ENCODE measurements at places on chromosomes 12 and 14.

DNA sequence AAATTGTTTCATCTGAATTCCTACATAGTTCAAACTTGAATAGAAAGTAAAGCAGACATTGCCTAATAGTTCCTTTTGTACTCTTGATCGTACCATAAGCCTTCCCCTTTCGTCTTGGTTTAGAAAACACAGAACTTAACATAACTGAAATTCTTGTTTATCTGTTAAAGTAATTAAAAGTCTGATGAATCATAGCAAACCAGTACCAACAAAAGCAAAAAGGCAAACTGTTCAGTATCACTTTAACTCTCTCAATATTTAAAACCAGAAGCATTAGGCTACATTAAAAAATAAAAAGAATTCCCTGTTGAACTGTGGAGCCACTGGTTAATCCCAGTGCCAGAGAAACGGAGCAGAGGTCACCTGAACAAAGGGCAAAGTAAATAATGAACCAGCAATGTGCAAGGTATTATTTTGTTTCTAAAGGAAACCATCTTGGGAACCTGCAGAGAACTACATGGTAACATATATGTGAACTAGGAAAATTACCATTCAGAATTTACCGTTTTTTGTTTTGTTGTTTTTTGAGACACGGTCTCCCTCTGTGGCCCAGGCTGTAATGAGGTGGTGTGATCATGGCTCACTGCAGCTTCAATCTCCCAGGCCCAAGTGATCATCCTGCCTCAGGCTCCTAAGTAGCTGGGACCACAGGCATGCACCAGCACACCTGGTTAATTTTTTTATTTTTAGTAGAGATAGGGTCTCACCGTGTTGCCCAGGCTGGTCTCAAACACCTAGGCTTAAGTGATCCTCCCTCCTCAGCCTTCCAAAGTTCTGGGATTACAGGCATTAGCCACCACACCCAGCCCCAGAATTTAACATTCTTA lies 17.1 kb upstream of the HIGD1C start:
- no peak for DNase-seq

GRCh38 chr14:81341370-81341769 lies 58.8 kb downstream of the STON2 start:
- DNase-seq = no peak

DNA sequence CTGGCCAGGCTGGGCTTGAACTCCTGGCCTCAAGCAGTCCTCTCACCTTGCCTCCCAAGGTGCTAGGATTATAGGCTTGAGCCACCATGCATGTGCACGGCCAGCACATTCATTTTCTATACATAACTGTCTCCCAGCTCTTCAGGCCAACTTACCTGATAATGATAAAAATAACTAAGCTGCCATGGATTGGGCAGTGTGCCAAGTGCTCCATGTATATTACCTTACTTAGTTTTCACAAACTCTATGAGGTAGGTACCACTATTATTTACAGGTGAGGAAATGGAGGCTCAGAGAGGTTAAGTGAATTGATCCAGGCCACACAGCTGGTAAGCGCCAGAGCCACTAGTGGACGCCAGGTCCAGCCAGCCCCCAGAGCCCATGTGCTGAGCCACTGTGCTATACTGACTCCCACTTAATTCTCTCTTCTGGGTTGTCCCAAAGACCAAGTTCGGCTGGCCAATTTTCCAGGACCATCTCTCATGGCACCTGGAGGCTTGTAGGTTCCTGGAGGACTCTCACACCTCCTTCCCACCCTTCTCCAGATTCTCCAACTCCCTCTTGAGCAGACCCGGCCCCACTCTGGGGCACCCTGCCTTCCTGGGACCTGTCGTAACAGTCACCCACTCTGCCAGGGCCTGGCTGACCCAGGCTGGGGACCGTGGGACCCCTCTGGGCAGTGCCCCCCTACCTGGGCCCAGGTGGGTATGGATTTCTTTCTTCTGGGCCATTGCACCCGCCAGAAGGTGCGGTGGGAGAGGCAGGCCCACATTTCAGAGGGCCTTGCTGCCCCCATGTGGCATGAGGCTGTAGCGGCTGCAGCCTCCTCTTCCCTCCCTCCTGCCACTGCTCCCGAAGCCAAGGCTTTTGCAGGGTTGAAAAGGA lies 30.2 kb upstream of the CIPC start:
- peak; percentile 32 for DNase-seq

DNA sequence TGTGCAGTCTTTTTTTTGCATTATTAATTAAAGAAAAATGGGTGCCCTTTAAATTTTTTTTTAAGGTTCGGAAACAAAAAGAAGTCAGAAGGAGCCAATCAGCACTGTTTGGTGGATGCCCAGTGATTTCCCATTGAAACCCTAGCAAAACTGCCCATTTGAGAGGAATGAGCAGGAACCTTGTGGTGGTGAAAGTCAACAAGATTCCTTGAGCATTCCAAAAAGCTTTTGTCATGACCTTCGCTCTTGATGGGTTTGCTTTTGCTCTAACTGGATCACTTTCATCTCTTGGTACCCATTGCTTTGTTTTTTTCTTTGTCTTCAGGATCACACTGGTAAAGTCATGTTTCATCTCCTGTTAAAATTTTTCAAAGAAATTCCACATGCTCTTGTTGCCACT lies 54.1 kb downstream of the ADIPOR2 start:
- no peak for DNase-seq

- DNase-seq = no peak
These were observed 652 bp upstream of the SELPLG start for GRCh38 chr12:108634341-108634751.

- DNase-seq = no peak
These were observed 130.3 kb upstream of the NUDT4 start for GRCh38 chr12:93247313-93247991.

GRCh38 chr12:88932457-88932856 lies 352.2 kb upstream of the KITLG start:
- DNase-seq = no peak

- DNase-seq = no peak
These were observed 165.4 kb downstream of the DERA start for GRCh38 chr12:16076557-16076956.

GRCh38 chr14:67514650-67515385 lies 18.3 kb upstream of the PLEKHH1 start:
- no peak for DNase-seq

DNA sequence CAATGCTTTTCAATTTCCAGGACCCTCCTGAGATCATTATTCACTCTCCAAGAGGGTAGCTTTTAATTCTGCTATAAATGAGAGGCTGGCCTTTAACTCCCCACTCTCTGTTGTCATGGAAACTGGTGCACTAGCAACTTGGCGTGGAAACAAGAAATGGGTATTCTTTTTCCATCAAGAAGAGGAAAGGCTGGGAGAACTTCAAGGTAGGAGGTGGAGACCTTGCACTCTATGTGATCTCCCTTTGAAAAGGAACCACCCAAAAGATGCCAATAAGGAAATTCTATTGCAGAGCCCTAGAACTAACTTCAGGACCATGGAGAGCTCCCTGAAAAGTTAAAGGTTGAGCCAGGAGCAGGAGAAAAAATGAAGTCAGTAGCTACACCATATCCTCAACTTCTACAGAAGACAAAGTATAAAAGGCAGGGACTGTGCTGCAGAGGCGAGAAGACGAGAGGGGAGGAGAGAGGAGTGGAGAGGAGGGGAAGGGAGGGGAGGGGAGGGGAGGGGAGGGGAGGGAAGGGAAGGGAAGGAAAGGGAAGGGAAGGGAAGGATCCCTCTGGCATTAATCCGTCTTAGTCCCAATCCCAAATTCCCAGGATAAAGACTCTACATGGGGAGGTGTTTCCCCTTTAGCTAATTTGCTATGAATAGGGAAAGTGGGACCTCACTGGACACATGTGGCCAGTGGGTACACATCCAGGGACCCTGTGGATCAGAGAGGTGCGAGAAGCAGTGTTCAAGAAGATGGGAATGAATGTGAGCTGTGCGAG lies 46.7 kb upstream of the FICD start:
- no peak for DNase-seq

DNA sequence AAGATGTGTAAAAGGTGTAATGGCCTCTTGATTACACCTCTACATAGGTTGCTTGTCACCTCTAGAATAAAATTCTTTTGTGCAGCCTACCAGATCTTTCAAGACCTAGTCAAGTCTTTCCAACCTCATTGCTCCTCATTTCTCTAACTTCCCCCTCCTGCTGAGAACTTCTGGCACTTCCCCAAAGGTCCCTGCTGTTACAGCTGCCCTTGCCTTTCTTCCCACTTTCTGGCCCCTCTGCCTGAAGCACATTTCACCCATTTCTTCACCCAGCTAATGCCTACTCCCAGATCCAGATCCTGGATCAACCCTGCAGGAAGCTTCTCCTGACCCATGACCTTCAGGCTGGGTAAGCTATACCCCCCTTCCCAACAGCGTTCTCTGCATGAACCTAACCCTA lies 1.5 kb downstream of the TSHR start:
- no peak for DNase-seq

- DNase-seq = no peak
These were observed 18.9 kb upstream of the MAP3K9 start for GRCh38 chr14:70828188-70828587.

DNA sequence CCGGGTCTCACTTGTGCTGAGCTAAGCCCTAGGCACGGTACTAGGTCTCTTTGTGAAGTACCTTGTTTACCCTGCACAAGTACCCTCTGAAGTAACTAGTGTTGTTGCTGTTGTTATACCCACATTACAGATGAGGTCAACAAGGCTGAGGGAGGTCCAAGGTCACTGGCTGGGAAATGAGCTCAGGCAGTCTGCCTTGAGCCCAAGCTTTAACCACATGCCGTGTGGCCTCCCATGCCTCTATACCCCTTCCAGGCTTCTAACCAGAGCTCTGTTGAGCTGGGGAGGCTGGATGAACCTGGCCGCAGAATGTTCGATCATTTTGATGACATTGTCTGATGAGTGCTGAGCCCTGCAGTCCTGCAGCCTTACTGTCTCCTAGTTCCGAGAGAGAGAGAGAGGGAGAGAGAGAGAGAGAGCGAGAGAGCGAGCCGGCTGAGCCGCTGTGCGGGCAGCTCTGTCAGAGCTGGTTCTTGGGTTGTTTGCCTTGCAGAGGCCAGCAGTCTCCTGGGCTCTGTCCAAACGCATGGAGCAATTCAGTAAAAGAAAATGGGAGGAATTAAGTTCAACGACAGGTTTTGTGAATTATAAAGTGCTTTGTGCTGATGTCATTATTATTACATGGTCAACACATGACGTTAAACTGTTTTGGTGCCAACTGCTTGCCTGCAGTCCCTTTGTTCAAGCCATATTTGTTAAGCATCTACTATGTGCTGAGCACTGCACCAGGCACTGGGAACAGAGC lies 13.1 kb downstream of the JDP2 start:
- no peak for DNase-seq

- no peak for DNase-seq
These were observed 27.9 kb upstream of the CTDSP2 start for GRCh38 chr12:57874166-57875108.

GRCh38 chr12:5063149-5063548 lies 19.5 kb downstream of the KCNA5 start:
- DNase-seq = no peak

DNA sequence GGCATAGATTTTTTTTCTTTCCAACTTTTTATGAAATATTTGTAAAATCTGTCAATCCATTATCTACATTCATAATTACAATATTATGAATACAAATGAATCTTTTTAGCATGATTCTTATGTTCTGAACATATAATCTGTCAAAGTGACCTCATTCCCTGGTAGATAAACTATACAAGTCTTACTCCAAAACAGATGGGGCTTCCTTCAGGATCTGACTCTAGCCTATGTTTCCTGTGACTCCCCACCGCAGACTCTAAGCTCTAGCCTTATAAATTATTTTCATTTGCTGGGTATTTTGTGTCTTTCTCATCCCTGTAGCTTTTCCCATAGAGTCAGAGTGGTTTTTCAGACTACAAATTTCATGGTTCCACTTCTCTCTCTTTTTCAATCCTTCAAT lies 202.1 kb upstream of the KITLG start:
- DNase-seq = no peak

- DNase-seq = no peak
These were observed 2.9 kb upstream of the DYRK2 start for GRCh38 chr12:67645601-67646000.

DNA sequence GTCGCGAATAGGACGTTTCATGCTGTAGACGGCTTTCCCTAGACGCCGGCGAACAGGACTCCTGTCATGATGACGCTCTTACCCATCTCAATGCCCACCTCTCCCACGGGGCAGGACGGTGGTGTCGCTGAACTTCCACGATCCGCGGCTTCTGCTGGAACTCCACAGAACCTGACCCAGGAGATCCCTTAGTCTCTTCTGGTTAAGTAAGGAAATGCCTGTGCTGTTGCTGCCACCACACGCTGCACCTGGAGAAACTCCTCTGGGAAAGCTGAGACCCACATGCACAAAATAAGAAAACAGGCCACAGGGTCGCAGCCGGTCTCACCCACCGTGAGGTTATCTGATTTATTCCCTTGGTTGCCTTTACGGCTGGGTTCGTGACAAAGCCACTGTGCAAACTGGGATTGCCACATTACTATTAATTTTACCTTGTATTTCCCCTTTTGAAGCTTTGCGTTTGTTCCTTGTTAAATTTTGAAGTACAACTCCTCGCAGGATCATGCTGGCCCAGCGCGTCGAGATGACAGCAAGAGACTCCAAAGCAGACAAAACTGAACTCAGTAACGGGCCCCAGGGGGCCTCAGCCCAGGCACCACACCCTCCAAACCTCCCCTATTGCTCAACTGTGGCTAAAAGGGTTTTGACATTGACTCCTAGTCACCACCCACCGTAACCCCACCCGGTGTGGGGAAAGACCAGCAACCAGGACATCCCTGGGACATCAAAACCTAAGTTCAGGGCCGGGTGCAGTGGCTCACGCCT lies 9.2 kb upstream of the MMP17 start:
- no peak for DNase-seq

DNA sequence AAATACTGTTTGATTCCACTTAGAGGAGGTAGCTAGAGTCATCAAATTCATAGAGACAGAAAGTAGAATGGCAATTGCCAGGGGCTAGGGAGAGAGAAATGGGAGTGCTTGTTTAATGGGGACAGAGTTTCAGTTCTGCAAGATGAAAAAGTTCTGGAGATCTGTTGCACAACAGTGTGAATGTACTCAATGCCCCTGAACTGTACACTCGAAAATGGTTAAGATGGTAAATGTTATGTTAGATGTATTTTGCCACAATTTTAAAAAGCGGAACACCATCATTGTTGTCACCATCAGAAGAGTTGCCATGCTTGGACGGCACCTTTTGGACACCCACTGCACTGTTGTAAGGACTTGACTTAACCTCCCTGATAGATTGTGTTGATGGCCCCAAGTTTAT lies 106.9 kb downstream of the SCARB1 start:
- DNase-seq = no peak

DNA sequence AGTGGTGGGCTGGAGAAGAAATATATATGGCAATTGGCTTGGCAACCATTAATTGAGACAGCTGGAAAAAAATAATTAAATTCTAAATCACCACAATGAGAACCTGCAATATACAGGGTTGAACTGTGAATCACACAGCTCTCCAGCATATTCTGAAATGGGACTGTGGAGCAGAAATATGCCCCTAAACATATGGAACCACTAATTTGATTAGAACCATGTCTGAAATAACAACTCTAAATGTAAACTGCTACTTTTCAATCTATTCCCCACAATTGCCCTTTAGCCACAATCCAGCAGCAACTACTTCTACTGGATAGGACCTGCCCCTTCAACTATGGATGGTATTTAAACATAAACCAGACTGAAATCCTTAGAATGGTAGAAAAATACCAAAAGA lies 330.4 kb downstream of the TRHDE start:
- DNase-seq = no peak

- DNase-seq = no peak
These were observed 107.3 kb downstream of the PIK3C2G start for GRCh38 chr12:18368594-18368993.
